ENCODE measurements at places on chromosomes 11 and 22.

DNA sequence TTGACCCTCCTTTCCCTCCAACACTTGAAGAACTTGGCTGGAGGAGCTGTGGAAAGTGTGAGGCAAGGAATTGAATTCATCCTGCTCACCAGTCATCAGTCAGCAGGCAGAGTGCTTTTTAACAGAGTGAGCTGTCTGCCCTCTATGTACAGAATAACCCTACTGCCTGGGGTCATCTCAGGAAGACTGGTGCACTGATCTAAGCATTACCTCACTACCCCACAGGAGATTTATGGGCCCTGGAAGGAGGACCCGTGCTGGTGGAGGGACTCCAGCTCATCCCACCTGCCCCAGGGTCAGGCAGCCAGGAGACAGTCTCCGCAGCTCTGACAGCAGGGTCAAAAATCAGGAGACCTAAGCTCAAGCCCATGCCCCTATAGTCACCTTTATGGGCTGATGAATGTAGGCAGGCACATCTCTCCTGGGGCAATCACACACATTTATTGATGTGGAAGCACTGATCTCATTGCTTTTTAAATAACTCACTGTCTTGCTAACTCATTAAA is 270.8 kb upstream of the SESN3 start:
- no peak for DNase-seq

GRCh38 chr11:117587416-117587815 is 209.6 kb downstream of the DSCAML1 start:
- DNase-seq: no peak

GRCh38 chr11:56764976-56765375 is 16.5 kb upstream of the OR9G4 start:
- DNase-seq: no peak

DNA sequence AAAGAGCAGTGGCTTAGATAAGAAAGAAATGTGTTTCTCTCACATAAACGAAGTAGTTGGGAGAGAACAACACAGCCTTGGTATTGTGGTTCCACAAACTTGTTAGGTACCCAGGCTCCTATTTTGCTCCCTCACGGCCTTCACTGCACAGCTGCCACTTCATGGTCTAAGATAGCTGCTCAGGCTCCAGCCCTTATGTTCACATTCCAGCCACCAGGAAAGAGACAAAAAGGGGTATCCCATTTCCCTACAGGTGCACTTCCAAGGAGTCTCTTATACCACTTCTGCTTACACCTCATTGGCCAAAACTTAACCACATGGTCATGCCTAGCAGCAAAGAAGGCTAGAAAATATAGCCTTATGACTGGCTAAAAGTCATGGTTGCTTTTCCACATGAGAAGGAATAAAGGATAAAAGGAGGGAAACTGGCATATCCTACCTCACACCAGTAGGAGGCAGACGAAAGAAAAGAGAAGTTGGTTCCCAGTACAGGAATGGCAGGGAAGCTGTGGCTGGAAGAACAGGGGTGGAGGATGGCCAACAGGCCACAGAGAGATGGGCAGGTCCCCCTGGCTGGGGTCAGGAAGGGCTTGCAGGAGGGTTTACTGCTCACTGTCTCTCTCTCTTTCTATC is 5.4 kb upstream of the HDHD5 start:
- DNase-seq: no peak

DNA sequence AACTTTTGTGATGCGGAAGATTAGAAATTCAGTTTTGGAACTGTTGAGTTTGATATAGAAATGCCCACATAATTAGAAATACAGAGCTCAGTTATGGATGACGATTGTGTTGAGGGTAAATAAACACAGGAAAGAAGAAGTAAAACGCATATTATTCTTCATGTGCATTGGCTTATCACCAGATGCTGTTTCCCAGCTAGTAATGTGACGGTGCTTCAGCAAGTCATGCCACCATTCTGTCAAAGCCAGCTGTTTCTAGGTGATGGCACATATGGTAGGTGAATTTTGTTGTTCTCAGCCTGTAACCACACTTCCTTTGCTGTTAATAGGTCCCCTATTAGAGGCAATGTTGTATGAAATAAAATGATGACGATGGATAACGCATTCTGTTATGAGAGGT is 68.9 kb downstream of the C11orf65 start:
- no peak for DNase-seq

GRCh38 chr11:83542861-83543260 is 256.7 kb upstream of the CCDC90B start:
- no peak for DNase-seq

DNA sequence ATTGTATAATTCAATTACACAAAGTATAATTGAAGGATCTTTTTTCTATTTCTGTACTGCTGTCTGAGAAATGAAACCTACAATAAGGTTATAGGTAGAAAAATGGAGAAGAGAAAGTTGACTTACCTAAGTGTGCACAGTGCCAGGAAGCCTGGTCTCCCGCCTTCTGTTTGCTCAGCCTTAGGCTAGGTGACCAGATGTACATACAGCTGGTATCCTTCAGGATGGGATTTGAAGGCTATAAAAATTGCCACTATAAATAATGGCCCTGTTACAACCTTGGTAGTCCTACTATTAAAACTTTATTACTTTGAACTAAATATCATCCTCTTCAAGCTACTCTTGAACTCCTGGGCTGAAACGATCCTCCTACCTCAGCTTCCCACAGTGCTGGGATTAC is 19.7 kb downstream of the OR51E2 start:
- no peak for DNase-seq

GRCh38 chr11:203056-203944 is 3.9 kb downstream of the BET1L start:
- DNase-seq: no peak

Measured in natural killer cell treated with Interleukin-12 subunit alpha and Interleukin-12 subunit beta and Interleukin-15 and Interleukin-18, amount 100 ng/mL, for 72 hours (primary cell).